Panc1 (cell line): ENCODE measurements at places on chromosomes 4 and X. TPM values are rescaled to one million over a fixed set of nuclear protein-coding genes. Genes with fewer than 3 reads are reported as not detected.

The TMEM35A gene
- total RNA-seq: not detected

The IBSP gene
- not detected for total RNA-seq

The IL2 gene
- total RNA-seq: 0.57 TPM

The FRMPD3 gene
- 0.31 TPM for total RNA-seq

The STOX2 gene
- total RNA-seq: 10.6 TPM

The DNAAF6 gene
- total RNA-seq: not detected

The FOXP3 gene
- 0.26 TPM for total RNA-seq

The FAM9B gene
- not detected for total RNA-seq

The HDX gene
- total RNA-seq: 5.3 TPM

The KIF4A gene
- total RNA-seq: 62.6 TPM

The CXorf66 gene
- total RNA-seq: not detected
